ENCODE measurements at places on chromosomes 2 and 18.

DNA sequence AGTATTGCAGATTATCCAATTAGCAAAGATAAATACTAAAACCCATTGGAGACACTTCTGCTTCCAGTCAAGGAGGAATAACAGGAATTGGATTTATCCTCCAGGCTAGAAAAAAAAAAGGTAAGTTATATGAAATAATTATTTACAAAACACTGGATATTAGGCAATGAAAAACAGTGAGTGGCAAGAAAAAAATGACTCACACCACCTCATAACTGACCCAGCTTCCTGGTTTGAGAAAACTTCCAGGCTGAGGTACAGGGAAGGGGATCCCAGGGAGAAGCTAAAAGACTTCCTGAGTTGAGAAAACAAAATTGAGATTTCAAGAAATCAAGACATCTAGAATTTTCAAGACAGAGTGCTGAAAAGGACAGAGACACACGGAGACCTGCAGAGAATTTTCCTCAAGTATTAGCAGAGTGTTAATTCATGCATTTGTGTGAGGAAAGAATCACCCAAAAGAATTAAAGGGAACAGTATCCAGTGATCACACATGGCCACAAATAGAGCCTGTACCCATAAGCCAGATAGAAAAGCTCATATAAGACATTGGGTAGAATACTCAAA is 17.4 kb downstream of the SRD5A2 start:
- no peak for DNase-seq
- no peak overlapping the region for H3K27ac ChIP-seq
- no peaks in the 10 kb centered on the region for H3K36me3 ChIP-seq
- no peak overlapping the region for H3K4me3 ChIP-seq
- peaks cover 27% of the 10 kb centered on the region for H3K27me3 ChIP-seq
- H3K4me1 ChIP-seq = no peaks in the 10 kb centered on the region

- H3K36me3 ChIP-seq = no peaks in the 10 kb centered on the region
- H3K4me3 ChIP-seq = no peak overlapping the region
- DNase-seq = no peak
- no peaks in the 10 kb centered on the region for H3K4me1 ChIP-seq
- no peak overlapping the region for H3K27ac ChIP-seq
- H3K27me3 ChIP-seq = no peaks in the 10 kb centered on the region
Measured at GRCh38 chr2:58918141-58918540, 677.0 kb upstream of the FANCL start.

DNA sequence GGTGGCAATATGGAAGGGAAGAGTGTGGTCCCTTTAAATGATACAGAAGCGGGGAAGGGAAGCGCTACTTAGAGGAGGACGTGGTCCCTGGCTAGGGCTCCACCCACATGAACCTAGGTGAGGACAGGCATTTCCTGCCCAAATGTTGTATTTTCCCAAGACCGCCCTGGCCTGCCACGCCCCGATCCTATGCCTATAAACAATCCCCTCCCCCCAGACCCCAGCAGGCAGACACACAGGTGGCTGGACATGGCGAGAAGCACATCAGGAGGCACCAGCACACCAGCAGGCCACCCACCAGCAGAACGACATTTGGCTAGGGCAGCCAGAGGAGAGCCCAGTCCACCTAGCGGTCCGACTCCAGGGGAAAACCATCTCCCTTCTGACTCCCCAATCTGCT is 47.2 kb downstream of the METTL8 start:
- H3K36me3 ChIP-seq = peaks cover 9% of the 10 kb centered on the region
- H3K27me3 ChIP-seq = no peaks in the 10 kb centered on the region
- H3K27ac ChIP-seq = no peak overlapping the region
- H3K4me1 ChIP-seq = peaks cover 15% of the 10 kb centered on the region
- H3K4me3 ChIP-seq = peak overlapping the region; percentile 28
- no peak for DNase-seq

- H3K36me3 ChIP-seq = peaks cover 11% of the 10 kb centered on the region
- H3K27ac ChIP-seq = peak overlapping the region; percentile 98
- no peak for DNase-seq
- H3K4me1 ChIP-seq = peaks cover 80% of the 10 kb centered on the region
- H3K4me3 ChIP-seq = peak overlapping the region; percentile 86
Measured at GRCh38 chr2:126664234-126664633, 8.3 kb downstream of the GYPC start.

- H3K4me3 ChIP-seq = peak overlapping the region; percentile 86
- peak overlapping the region; percentile 66 for H3K27ac ChIP-seq
- H3K4me1 ChIP-seq = peaks cover 26% of the 10 kb centered on the region
Measured at GRCh38 chr2:127887776-127888130, 2.0 kb upstream of the AMMECR1L start.

- no peaks in the 10 kb centered on the region for H3K36me3 ChIP-seq
- H3K4me3 ChIP-seq = no peak overlapping the region
- H3K27me3 ChIP-seq = peaks cover 5% of the 10 kb centered on the region
- no peaks in the 10 kb centered on the region for H3K4me1 ChIP-seq
Measured at GRCh38 chr2:175676813-175677212, 325.3 kb downstream of the LNPK start.

DNA sequence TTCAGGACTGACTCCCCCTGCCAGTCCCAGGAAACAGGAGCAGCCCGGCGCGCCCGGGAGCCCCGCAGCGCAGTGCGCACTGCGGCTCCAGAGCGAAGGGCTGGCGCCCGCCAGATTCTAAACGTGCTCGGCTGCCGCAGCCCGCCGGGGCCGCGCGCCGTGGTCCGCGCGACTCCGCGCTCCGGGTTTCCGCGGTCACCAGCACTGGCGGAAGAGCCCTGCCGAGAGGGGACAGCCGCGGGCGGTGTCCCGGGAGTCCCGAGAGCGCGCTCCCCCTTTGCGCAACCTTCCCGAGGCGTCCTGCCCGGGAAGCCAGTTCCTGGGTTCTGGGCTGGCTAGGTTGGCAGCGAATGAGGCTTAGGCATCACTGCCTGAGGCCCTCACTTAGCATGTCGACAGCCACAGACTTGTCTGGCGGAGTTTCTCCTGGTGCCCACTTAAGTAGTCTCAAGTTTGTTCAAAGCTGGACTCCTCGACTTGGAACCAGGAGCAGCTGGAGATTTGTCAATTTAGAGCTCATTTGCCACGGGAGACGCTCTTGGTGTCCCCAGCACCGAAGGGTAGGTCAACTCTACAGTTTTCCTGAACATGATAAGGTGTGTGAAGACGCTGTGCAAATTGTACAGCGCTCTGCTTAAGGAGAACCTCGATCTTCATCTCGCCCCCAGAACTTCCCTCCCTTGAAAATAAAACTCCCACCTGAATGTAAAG is 1.5 kb upstream of the VSNL1 start:
- DNase-seq = no peak
- H3K27ac ChIP-seq = no peak overlapping the region
- peaks cover 3% of the 10 kb centered on the region for H3K4me1 ChIP-seq
- H3K27me3 ChIP-seq = peaks cover 58% of the 10 kb centered on the region
- H3K4me3 ChIP-seq = no peak overlapping the region

GRCh38 chr2:24579053-24579803 is 88.2 kb downstream of the NCOA1 start:
- H3K4me1 ChIP-seq = peaks cover 46% of the 10 kb centered on the region
- DNase-seq = no peak
- H3K4me3 ChIP-seq = no peak overlapping the region
- no peak overlapping the region for H3K27ac ChIP-seq
- H3K36me3 ChIP-seq = peaks cover 7% of the 10 kb centered on the region
- no peaks in the 10 kb centered on the region for H3K27me3 ChIP-seq

DNA sequence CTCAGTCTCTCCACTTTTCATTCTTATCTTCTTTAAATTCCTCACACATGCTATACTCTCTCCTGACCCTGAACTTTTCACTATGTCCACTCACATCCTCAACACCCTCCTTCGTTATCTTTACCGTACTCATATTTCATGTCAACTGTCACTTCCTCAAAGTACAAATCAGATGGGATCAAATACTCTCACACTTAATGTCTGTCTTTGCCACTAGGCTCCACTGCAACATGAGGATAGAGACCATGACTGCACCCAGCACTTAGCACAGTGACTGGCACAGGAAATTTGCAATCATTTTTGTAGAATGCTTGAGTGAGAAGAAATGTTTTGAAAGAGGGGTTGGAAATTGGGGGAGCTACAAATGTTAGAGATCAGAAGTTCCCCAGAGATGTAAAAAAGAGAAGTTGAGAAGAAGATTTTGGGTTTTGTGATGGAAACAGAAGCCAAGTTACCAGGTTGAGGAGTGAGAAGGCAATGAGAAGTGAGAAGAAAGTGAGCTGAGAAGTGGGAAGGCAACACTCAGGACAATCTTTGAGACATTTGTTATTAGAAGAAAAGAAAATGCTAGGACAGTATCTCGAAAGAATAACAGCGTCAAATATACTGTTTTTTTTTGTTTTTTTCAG is 87.0 kb downstream of the CCDC141 start:
- H3K27ac ChIP-seq = no peak overlapping the region
- no peak overlapping the region for H3K4me3 ChIP-seq
- no peaks in the 10 kb centered on the region for H3K27me3 ChIP-seq
- peaks cover 3% of the 10 kb centered on the region for H3K36me3 ChIP-seq
- H3K4me1 ChIP-seq = no peaks in the 10 kb centered on the region

- no peak overlapping the region for H3K4me3 ChIP-seq
- H3K36me3 ChIP-seq = no peaks in the 10 kb centered on the region
- H3K27ac ChIP-seq = no peak overlapping the region
- DNase-seq = no peak
Measured at GRCh38 chr2:81007104-81007503, 702.6 kb upstream of the LRRTM1 start.
